Tracheal epithelial cell (primary cell): ENCODE measurements at places on chromosomes 12 and 14. TPM values are rescaled to one million over a fixed set of nuclear protein-coding genes. Genes with fewer than 3 reads are reported as not detected.

The OTUB2 gene
- total RNA-seq = 1.7 and 7.5 TPM in 2 replicates

The OR6C1 gene
- not detected in 2 replicates for total RNA-seq

The FBXO33 gene
- 15.3 and 18.3 TPM in 2 replicates for total RNA-seq

The FBLN5 gene
- 0.24 TPM in 1 of 2 replicates, not detected in the other for total RNA-seq

The ENDOU gene
- total RNA-seq = not detected in 2 replicates

The FAR2 gene
- 0.85 and 3.9 TPM in 2 replicates for total RNA-seq

The GPR137C gene
- under 0.01 TPM in 1 of 2 replicates, not detected in the other for total RNA-seq

The ABCD4 gene
- 19.0 and 21.0 TPM in 2 replicates for total RNA-seq

The SNRPF gene
- 7.9 and 9.6 TPM in 2 replicates for total RNA-seq

The CABP1 gene
- not detected in 2 replicates for total RNA-seq
